ENCODE measurements at places on chromosomes 5 and 9. TPM values are rescaled to one million over a fixed set of nuclear protein-coding genes. Genes with fewer than 3 reads are reported as not detected.

KIF20A gene
- total RNA-seq = 64.3 TPM

STARD4 gene
- total RNA-seq = 77.7 TPM

PCYOX1L gene
- total RNA-seq = 32.1 TPM

DNA sequence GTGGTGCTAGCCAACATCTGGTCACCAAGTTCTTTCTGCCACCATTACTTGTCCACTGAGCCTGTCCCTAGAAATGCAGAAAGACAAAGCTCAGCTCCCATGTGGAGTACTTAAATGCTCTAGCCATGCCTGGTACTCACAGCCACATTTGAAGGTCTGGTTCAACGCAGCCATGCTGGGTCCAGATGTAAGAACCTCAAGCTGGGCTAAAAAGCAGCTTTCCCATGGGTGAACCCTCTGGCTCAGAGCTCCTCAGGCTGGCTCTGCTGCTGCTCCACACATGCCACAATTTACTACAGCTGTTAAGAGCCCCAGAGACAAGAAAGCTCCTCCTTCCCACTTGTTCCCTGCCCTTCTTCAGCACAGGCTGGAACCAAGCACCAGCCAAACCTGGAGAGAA, 97.1 kb upstream of the LRRTM2 start:
- no peak for DNase-seq

GRCh38 chr9:105299190-105299854, 54.9 kb downstream of the SLC44A1 start:
- no peak for DNase-seq

GRCh38 chr9:6113312-6113711, 97.9 kb upstream of the RANBP6 start:
- no peak for DNase-seq

All from activated CD8-positive, alpha-beta memory T cell treated with anti-CD3 and anti-CD28 coated beads, Interleukin-2, amount 10 ng/mL, durations not matched to agents 7 days and 5 days (primary cell).